ENCODE measurements at places on chromosomes 7 and 10. TPM values are rescaled to one million over a fixed set of nuclear protein-coding genes. Genes with fewer than 3 reads are reported as not detected.

The CASTOR2 gene
- 35.6 TPM for total RNA-seq

The BEND7 gene
- 16.8 TPM for total RNA-seq

The SERPINE1 gene
- total RNA-seq = 1.8 TPM

The NEURL1 gene
- total RNA-seq = 3.8 TPM

The COBL gene
- 1.4 TPM for total RNA-seq

The OPN1SW gene
- not detected for total RNA-seq

The SHTN1 gene
- total RNA-seq = 9.6 TPM

The TMEM140 gene
- total RNA-seq = 18.4 TPM

The CCM2 gene
- total RNA-seq = 36.0 TPM

The GPR85 gene
- total RNA-seq = 4.8 TPM

The CWF19L1 gene
- total RNA-seq = 42.4 TPM

The TFEC gene
- 0.59 TPM for total RNA-seq

The HOXA6 gene
- 15.6 TPM for total RNA-seq

The ADIRF gene
- total RNA-seq = 368 TPM

The OPALIN gene
- total RNA-seq = not detected

The TRPV5 gene
- total RNA-seq = not detected

The IFIT1 gene
- 16.9 TPM for total RNA-seq

The SPDYE3 gene
- total RNA-seq = not detected
